ENCODE measurements at places on chromosomes 1 and 21. TPM values are rescaled to one million over a fixed set of nuclear protein-coding genes. Genes with fewer than 3 reads are reported as not detected.
A peak's percentile ranks its signal among the peaks of the same experiment; 100 is the strongest.

The OR2T33 gene
- not detected for total RNA-seq

The C8B gene
- total RNA-seq = not detected

The ERICH3 gene
- not detected for total RNA-seq

The FLG2 gene
- not detected for total RNA-seq

The OPTC gene
- not detected for total RNA-seq

The SLC44A5 gene
- 1.2 TPM for total RNA-seq

The SDC3 gene
- 43.8 TPM for total RNA-seq

The TNNT2 gene
- total RNA-seq = 4,112 TPM

The RTCA gene
- total RNA-seq = 30.7 TPM

- DNase-seq = no peak
Measured at GRCh38 chr1:163701783-163702374, 380.1 kb downstream of the NUF2 start.

DNA sequence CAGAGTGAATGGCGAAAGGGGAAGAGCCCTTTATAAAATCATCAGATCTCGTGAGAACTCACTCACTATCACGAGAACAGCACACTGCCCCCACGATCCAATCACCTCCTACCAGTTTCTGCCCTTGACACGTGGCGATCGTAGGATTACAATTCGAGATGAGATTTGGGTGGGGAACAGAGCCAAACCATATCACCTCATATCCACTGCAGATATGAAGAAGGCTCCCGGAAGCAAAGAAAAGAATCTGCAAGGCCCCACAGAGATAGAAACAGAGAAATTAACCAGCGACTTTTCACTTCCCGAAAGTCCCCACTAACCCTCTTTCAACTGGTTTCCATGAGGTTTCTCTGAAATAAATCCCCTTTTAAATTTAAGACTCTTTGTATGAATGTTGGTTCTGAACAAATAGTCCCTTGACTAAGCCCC, 86.2 kb upstream of the IRF2BP2 start:
- DNase-seq = no peak

GRCh38 chr1:239722035-239722434, 335.7 kb downstream of the CHRM3 start:
- DNase-seq = no peak

DNA sequence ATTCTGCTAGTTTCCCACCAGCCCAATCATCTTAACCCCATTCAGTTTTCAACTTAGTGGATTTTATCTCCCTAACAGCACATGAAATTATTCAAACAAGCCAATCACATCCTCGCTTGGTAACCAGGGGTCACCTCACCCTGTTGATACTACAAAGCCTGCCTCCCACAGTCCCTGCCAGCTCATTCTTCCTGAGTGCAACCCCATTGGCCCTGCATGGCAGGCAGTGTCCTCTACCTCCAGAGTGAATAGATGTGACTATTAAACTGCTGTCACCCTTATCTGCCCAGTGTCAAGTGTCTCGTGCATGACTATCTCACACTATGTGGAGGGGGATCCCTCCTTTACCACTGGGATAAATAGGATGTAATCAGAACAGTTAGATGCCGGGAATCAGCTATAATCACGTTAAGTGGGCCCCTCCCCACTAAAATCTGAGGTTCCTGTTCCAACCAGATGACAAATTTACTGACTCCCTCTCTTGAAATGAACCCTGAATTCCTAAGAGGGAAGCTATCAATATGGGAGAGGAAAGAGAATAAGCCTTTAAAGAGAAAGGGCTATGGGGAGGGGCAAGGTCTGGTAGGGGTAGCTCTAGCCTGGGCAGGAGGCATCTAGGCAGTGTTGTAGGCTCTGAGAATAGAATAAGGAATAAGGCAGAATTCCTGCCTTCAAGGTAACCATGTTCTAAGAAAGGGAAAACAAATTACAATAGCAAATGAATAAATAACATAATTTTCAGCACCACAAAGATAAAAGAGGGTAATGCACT, 155.9 kb downstream of the SLC30A10 start:
- no peak for DNase-seq

GRCh38 chr1:107782217-107782845, 182.6 kb downstream of the VAV3 start:
- DNase-seq = no peak

- DNase-seq = no peak
Measured at GRCh38 chr1:1832166-1832565, 53.9 kb upstream of the NADK start.

- DNase-seq = no peak
Measured at GRCh38 chr1:9251501-9251900, 16.9 kb downstream of the H6PD start.

- DNase-seq = no peak
Measured at GRCh38 chr21:25872271-25872670, 137.5 kb downstream of the GABPA start.

GRCh38 chr1:68378296-68379084, 71.3 kb downstream of the RPE65 start:
- DNase-seq = no peak

DNA sequence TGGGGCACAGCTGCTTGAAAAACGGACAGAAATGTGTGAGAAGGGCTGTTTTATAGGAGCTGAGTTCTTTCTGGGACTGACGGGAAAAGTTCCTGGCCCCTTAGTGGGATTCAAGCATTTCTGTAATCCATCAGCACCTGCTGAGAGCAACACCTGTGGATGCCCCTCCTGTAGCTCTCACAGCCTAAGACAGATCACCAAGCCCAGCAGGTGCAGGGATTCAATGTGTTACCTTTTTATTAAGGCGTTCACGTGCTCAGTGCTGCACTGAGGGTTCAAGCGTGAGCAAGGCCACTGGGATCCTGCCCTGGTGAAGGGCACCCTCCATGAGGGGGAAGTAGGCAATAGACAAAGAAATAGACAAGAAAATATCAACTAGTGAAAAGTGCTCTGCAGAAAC, 14.9 kb downstream of the OLFML2B start:
- DNase-seq = no peak

GRCh38 chr21:42565206-42565810, 51.7 kb downstream of the SLC37A1 start:
- no peak for DNase-seq

GRCh38 chr1:77430966-77431690, 149.3 kb downstream of the AK5 start:
- DNase-seq = no peak

- peak; percentile 81 for DNase-seq
Measured at GRCh38 chr1:159945483-159946241, at the start of gene IGSF9. Gene IGSF9, minus strand, starts transcription at chr1:159945613. Its CDS starts 2,159 bp downstream, at chr1:159943454.

DNA sequence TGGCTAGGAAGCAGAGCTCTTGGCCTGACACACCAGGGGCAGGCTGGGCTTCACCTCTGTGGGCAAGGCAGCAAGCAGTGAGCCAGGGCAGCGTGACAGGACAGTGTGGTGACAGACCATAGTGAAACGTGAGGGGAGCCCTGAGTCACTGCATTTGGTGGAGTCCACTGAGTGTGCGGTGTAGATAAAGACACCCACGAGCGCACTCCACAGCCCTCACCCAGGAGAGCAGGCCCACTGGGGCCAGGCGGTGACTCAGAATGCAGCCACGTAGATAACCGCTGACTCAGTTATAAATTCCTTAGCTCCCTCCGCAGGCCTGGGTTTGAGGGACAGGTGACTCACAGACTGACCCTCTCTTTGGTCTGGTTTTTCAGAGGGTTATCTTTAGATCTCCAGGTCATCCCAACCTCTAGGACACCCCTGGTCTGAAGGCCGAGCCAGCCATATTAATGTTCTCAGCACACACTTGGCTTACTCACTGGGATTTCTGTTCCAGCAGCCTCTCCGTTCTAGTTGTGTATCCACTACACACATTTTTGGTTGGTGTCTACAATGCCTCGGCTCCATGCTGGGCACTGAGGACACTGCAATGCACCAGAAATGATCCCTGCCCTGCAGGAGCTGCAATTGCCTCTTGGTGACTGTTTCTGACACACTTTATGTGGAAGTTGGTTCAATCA, 90.2 kb upstream of the TSPAN2 start:
- peak; percentile 63 for DNase-seq

DNA sequence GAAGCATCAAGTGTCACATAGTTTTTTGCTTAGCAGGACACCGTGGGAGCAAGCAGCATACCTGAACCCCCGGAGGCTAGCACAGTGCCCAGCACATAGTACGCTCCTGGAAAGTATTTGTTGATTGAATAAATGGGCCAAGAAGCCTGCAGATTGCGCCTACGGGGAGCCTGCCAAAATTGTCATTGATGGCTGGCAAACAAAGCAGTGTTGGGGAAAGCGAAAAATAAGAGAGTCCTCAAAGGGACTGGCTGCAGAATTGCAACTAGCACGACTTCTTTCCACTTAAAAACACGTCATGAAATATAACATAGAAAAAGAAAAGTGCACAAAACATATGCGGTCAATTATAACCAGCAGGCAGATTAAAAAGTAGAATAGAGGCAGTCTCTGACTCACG, 125.2 kb upstream of the GALNT2 start:
- no peak for DNase-seq

GRCh38 chr21:46616050-46616449, 11.2 kb upstream of the S100B start:
- DNase-seq = no peak
